GM10248 (cell line): ENCODE measurements at places on chromosomes 11 and 22.

DNA sequence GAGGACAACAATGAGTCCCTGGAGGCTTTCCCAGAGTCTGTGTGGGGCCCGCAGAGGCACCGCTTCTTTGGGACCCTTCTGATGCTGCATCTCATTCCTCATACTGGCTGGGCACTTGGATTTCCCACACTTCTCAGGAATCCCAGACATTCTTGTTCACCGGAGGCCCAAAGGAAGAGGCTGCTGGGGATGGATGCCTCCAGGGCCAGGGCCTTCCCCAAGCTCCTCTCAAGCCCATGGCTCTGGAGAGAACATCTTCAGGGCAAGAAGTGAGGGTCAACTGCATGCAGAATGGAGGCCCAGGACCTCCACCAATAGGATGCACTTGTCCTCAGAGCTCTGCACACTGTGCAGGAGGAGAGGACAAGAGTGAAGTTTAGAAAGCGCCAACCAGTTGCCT, 34.6 kb downstream of the DKK3 start:
- no peak for DNase-seq

GRCh38 chr22:28594797-28595462, 84.7 kb downstream of the TTC28 start:
- peak; percentile 41 for DNase-seq

DNA sequence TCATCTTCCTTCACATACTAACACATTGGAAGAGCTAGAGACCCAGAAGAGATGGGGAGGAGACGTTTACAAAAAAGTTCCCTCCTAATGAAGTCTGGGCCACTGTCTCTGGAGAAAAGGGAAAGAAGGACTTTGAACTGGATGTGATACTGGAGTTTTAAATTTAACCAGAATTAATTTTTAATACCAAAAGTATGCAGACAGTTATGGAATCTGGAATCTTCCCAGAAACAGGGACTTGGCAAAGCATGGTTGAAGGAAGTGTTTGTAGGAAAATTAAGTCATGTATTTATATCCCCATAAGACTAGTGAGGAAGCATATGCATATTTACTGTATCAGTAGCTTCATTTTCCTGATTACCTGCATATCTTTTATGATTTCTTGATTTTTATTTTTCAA, 215.5 kb downstream of the TTC28 start:
- DNase-seq = no peak

- no peak for DNase-seq
Observed at GRCh38 chr11:87589082-87589481, 551.3 kb downstream of the TMEM135 start.

DNA sequence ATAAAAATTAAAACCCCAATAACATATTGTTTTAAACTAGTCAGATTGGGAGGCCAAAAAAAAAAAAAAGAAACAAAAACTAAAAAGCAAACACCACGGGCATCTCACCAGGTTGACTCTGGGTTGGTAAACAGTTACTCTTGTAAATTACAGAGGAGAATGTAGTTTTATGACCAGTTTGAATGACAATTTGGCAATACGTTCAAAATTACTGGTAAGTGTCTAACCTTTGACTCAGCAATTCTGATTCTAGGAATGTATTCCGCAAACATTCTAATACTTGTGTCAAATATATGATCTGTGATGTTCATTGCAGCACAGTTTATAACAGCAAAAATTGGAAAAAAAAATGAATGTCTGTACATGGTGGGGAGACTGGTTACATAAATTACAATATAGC, 1376.0 kb downstream of the TBC1D22A start:
- DNase-seq = no peak

- DNase-seq = no peak
Observed at GRCh38 chr22:25064894-25065560, 112.5 kb downstream of the KIAA1671 start.

GRCh38 chr11:115555336-115556090, 51.3 kb upstream of the CADM1 start:
- no peak for DNase-seq

DNA sequence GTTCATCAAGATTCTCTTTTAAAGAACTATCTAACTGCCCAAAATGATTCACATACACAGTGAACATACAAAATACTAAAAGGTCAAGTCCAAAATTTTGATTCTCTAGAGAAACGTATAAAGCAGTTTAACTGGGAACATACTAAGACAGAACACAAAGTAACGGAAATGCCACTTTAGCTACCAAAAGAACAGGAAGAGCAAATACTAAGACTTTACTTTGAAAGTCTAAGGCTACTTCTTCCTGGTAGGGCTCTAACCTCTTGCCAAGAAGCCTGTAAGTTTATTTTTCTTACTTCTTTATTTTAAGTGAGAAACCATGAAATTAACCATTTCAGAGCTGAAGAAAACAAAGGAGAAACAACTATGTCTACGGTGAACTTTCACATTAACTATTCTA, 6.2 kb downstream of the PICALM start:
- DNase-seq = no peak

- DNase-seq = no peak
Observed at GRCh38 chr11:69010361-69010891, 2.6 kb downstream of the MRGPRF start.

DNA sequence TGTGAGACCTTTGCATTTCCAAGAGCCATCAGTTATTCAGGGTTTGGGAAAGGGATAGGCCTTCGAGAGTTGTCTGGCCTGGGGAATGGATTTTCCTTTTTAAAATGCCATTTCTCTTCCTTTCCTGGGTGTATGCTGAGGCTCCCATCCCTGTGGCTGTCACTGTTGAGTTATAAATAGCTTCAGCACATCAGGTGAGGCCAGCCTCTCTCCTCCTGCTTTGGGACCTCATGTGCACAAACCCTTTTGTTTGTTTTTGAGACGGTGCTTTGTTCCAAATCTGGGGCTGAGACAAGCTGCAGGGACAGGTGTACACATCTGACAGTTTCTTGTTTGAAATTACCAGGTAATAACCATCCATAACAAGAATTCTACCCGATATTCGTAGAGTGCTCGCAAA, 1.3 kb downstream of the TEF start:
- DNase-seq = no peak

- no peak for DNase-seq
Observed at GRCh38 chr11:30009060-30009459, 7.8 kb downstream of the KCNA4 start.

DNA sequence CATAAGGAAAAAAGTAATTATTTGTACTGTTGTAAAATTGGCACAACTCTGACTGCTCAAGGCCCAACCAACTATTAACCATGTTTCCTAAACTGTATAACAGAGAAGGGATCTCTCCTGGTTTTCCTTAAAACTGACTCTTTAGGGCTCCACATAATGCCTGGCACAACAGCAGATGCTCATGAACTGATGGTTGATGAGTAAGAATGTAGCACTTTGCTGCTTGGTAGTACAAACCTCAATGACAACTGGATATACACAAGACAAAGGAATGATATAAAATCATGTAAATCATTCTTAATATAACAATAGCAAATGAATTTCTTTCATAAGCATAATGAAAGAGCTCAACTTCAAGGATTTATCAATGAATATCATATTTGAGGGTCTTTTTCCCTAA, 11.7 kb downstream of the MSANTD2 start:
- DNase-seq = no peak

GRCh38 chr11:118912742-118913410, 12.8 kb downstream of the BCL9L start:
- DNase-seq = no peak

DNA sequence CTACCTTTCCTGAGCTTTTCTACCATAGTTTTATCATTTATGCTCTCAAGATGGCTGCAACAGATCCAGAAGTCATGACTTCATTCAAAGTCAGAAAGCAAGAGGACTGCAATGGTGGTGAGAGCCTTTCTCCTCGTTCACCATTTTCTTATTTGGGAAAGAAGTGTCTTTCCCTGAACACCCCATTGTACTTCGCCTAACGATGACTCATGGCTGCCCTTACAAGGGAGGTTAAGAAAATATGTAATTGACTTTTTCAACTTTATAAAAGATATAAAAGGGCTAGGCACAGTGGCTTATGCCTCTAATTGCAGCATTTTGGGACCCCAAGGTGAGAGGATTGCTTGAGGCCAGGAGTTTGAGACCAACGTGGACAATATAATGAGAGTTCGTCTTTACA, 541.7 kb downstream of the METTL15 start:
- DNase-seq = no peak

GRCh38 chr22:27239520-27239919, 562.0 kb downstream of the MN1 start:
- DNase-seq = no peak

- DNase-seq = no peak
Observed at GRCh38 chr11:75145196-75145971, 5.5 kb upstream of the SLCO2B1 start.

- no peak for DNase-seq
Observed at GRCh38 chr11:114221037-114221436, 75.2 kb upstream of the NNMT start.

DNA sequence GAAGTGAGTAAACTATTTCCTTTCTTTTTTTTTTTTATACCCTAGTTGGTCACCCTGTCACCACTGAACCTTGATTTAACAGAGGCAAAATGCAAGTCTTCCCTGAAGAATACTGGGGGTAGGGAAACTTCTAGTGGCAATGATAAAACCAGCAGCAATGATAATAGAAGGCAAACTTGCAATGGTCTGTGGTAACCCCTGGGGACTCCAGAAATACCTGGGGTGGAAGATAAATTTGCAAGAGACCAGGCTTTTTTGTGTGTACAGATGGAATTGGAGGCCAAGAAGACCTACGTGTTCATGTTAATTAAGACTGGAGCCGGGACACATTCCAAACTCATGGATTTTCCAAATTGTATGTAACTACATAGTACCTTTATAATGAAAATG, 11.6 kb downstream of the APOL5 start:
- no peak for DNase-seq

GRCh38 chr11:128304666-128305485, 282.5 kb downstream of the ETS1 start:
- DNase-seq = no peak

DNA sequence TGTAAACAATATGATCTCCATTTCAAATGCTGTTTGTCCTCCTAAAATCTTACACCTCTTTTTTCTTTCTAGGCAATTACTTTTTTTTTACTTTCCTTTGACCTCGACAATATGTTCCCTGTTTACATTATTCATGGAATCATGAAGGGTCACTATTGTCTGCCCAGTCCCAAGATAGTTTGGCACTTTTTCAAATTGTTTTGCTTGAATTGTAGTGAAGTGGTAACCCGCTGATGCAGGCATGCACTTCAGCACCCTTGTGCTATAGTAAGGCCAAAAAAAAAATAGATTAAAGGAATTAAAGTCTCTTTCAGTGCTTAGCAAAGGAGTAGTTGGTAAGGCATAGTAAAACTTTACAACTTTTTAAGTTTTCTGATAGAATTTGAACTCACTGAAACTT, 90.9 kb downstream of the PAX6 start:
- DNase-seq = no peak

- DNase-seq = no peak
Observed at GRCh38 chr11:123404676-123405075, 25.4 kb upstream of the GRAMD1B start.

DNA sequence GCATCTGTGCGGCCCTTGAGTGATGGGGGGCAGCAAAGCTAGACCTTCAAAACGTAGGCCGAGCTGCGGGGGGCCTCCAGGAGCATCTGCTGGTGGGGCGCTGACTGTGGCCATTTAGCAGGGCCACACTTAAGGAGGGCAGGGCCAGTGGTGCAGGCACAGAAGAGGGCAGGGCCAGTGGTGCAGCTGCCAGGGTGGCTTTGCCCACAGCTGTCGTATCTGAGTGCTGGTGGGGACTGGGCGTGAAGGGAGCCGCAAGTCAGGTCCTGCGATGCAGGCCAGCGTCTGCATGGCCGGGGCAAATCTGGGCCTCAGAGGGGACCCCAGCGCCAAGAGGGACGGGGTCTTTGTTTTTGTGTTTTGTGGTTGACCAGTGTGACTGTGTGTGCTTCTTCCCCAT, 27.7 kb downstream of the RNH1 start:
- DNase-seq = no peak

- DNase-seq = peak; percentile 52
Observed at GRCh38 chr11:111409915-111410314, 30.8 kb upstream of the POU2AF1 start.

DNA sequence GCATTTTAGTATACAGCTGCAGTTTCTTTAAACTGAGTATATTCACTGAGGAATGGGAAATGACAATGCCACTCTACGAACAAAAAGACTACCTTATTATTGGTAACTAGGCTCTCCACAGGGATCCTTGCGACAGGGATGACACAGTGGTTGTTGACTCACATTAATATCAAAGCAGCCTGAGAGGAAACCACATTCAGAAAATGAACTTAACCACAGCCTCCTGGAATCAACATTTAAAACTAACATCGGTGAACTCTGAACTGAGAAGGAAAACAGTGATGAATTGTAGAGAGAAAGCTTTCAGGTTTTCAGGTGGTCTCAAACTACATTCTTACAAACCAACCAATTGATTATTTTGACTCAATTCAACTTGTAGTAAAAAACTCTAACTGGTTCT, 90.3 kb upstream of the MTMR2 start:
- peak; percentile 12 for DNase-seq

GRCh38 chr11:832529-833113, at the start of gene CD151:
CD151 (plus strand) TSS chr11:832952; CDS start chr11:836070, 3,118 bp downstream.
- peak; percentile 85 for DNase-seq

GRCh38 chr11:102012946-102013345, 34.3 kb upstream of the CFAP300 start:
- no peak for DNase-seq

DNA sequence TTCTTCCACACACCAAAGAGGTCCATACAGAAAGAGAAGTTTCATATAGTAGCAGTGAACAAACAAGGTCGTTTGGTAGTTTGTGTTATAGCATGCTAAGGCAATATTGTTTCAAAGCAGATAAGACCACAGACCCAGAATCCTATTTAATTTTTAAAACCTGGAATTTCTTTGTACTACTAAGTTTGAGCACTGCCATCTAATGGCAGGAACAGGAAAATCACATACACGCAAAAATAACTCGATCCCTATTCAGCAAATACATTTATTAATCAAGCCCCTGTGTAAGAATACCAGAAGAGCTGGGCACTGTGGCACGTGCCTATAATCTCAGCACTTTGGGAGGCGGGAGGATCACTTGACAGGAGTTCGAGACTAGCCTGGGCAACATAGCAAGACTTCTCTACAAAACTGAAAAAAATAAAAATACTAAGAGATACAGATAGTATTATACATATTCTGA, 2.9 kb upstream of the BTBD10 start:
- peak; percentile 35 for DNase-seq

DNA sequence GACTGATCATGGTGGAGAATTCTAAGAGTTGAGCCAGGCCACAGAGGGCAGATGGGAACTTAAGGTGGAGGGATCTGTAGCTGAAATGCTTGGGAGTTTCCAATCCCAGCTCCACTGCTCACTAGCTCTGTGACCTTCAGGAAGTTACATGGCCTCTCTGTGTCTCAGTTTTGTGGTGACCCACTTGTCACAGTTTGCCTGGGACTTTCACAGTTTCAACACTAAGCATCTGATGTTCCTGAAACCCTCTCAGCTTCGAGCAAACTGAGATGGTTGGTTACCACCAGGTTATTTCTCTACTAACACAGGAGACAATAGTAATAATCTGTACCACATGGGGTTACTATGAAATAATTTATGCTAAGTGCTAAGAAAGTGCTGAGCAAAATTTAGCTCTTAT, 505.3 kb downstream of the OPCML start:
- no peak for DNase-seq
